Activated CD4-positive, alpha-beta T cell treated with anti-CD3 and anti-CD28 coated beads, Interleukin-2, amount 50 U/mL, for 1 hour (primary cell): ENCODE measurements at places on chromosomes 5 and 9.

DNA sequence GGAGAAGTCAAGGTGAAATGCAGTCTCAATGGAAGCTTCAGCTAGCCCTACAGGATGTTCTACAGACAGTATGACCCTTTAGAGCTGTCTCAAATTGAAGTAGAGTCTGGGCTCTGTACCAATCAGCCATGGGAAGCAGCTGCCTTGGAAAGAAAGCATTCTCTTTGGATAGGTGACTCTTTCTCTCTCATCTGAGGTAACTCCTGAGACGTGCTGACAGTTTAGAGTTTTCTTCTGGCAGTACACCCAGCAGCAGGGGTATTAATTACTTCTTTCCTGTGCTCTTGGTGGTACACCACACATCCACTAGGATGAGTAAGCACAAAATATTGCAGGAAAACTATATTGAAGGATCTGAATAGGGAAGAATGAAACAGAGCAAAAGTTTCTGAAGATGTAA lies 329.6 kb upstream of the RGMB start:
- no peak for DNase-seq

DNA sequence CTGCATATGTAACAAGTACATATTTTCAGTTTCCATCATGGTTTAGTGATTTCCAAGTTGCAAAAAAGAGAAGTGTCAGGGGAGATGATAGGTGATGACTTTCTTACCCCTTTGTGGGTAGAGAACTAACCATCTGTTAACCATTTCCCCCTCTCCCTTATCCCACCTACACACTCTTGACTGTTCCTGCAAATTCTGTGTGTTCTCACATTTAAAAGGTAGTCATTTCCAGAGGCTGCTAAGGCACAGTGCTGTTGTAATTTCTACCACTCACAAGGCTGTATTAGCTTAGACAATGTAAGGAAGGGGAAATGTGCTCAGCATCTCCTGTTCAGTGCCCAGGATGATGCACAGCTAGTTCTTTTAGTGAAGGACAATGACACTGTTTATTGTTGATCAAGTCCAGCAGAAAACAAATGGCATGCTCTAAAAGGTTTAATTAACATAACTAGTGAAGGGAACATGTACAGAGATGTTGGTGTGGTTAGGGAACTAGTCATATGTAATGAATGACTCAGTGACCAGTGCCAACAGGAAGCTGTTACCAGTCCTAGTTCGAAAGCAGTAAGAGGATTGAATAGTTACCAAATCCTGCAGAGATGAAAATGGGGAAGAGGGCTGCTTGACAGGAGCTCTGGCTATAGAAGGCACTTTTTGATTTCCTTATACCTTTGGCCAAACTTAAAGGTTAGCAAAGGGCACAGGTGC lies 165.1 kb downstream of the PLK2 start:
- DNase-seq, result no peak

- DNase-seq, result no peak
Observed at GRCh38 chr5:59126708-59127573, 544.1 kb downstream of the RAB3C start.

DNA sequence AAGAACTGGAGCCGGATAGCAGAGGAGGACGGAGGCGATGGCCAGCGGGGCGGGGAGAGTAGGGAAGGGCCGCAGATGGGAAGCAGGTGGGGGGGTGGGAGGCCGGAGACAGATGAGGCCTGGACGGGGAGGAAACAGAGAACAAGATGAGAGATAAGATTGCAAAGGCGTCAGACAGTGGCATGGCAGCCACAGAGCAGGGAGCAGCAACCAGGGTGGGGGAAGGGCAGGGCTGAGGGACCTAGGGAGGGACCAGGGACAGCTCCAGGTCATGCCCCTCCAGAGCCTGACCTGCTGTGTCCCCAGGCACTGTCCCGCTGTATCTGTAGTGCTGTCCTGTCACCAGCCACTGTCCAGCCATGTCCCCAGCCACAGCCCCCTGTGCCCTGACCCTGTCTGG lies 49.6 kb upstream of the LMX1B start:
- DNase-seq, result no peak

DNA sequence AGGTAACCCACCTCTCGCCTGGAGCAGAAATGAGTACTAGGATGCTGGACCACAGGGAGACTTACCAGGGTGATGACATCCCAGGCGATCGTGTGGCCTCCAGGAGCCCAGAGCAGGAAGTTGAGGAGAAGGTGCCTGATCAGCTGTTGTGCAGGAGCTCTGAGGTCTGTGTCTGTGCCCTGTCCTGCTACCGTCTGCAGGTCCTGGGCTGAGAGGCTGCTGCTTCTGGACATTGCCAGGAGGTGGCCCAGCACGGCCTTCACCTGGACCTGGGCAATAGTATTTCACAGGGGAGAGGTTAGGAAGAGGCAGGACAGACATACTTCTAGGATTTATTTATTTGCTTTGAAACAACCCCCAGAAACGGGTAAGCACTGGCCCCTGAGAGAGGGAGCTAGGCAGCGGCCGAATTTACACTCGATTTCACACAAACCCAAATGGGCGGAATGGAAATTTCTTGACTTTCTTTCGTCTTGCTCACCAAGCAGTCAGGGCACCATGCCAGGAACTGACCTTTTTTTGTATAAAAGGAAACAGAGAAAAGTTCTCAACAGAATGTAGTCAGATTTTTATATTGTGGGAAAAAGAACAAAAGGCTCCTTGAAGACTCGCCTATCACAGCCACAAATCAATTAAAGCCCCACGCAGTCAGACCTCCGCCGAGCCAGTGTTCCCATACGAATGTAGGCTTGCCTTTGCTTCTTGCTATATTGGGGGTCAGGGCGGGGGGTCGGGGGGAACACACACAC lies 210.3 kb downstream of the FANCC start:
- DNase-seq, result no peak

- DNase-seq, result no peak
Observed at GRCh38 chr9:78014776-78015175, 16.8 kb downstream of the GNAQ start.

GRCh38 chr5:145587710-145588109 lies 247.4 kb downstream of the PRELID2 start:
- DNase-seq, result no peak

GRCh38 chr5:139758510-139759075 lies 37.0 kb upstream of the PSD2 start:
- DNase-seq, result no peak

- no peak for DNase-seq
Observed at GRCh38 chr5:623531-623930, 11.4 kb downstream of the CEP72 start.

DNA sequence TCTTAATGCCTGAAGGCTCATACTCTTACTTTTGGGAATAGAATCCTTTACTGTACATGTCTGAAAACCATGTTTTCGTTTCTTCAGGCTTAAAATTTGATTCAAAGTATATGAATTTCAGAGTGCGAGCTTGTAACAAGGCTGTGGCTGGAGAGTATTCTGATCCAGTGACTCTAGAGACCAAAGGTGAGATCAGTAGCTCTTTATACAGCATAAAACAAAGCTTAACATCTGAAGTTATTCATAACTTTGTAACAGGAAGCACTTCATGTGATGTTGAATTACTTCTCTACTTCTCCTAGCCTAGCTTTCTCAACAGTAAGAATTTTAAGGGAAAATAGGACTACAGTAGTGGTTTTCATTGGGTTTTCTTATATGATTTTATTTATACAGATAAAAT lies 49.4 kb upstream of the FKTN start:
- DNase-seq, result no peak

GRCh38 chr5:10125116-10125515 lies 124.6 kb downstream of the ATPSCKMT start:
- DNase-seq, result no peak

GRCh38 chr9:136667940-136668760 lies 5.4 kb downstream of the EGFL7 start:
- no peak for DNase-seq

DNA sequence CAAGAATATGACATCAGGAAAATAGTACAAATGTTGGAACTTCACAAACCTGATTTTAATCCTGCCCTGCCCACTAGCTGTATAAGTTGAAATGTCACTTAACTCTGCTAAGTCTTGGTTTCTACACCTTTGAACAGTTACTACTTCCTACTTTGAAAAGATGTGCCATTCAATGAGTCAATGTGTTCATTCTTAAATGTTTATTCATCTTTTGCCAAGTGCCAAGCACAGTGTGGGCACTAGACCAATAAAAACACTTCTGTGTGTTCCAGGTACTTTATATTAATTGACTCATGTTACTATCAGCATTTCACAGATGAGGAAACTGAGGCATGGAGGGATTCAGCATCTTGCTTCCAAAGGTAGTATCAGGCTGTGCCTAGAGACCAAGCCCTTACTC lies 12.8 kb downstream of the PDCL start:
- no peak for DNase-seq

GRCh38 chr5:146399481-146399880 lies 47.7 kb upstream of the TCERG1 start:
- DNase-seq, result no peak

DNA sequence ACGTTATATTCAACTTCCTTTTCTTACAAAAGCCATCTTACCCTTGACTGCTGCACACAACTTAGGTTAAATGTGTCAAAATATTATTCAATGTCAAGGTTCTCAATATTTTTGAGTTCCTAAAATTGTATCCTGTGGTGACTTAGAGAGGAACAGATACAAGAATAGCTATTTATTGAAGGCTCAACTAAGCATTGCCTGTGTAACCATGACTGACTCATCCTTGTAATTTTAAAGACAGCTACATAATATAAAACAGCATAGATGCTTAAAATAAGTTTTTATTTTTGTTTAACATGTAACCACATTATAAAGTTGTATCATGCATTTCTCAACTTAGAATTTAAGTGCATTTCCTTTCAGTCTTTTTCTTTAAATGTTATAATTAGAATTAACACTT lies 312.9 kb upstream of the RGMB start:
- DNase-seq, result no peak

- no peak for DNase-seq
Observed at GRCh38 chr5:118060833-118061232, 927.5 kb downstream of the DTWD2 start.

DNA sequence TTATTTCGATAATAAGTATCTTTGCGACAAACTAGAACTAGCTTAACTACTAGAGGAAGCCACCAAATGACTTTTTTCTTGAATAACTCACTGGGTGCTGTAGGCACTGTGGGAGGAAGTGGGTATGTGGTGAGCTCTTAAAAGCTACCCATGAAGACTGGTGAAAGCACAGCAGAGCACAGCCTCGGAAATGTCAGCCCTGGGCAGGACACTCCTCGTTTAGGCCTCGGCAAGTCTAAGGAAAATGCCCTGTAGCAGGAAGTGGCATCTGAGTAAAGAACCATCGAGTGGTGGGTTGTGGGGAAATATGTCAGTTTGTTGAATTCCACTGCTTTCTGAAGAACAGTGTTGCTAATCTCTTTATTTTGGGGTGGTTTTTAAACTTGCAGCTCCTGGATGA lies 44.0 kb upstream of the NCS1 start:
- peak; percentile 67 for DNase-seq

DNA sequence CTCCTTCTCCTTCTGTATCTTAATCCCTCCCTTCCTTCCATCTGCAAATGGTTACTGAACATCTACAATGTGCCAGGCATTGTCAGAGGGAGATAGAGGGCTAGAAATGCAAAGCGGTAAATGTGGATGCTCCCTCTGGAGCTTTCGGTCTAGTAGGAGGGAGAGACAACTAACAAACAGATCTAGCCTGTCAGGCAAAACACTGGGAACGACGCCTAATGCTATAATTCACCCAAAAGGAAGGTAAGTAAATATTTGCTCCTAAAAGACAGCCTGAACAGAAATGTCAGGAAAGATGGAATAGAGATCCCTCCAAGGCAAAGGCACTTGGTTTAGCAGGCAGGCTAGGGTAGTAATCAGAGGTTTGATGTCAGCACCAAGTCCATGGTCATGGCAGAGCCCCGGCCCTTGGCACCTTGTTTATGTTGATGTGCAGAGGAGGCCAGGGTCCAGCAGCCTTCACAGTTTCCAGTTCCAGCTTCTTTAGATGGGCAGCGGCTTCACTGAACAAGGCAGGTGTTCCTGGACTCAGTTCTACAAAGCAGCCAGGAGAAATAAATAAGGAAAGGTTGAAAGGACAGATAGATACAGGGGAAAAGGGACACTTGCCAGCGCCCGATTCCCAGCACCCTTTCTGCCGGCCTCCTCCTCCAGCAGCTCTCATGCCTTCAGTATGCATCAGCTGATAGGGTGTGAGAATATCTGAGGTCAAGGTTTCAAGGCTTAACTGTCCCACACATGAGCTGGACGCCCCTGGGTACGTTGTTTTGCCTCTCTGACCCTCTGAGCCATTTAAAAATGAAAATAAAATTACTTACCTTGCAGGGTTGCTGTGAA lies 46.5 kb upstream of the FRRS1L start:
- no peak for DNase-seq

DNA sequence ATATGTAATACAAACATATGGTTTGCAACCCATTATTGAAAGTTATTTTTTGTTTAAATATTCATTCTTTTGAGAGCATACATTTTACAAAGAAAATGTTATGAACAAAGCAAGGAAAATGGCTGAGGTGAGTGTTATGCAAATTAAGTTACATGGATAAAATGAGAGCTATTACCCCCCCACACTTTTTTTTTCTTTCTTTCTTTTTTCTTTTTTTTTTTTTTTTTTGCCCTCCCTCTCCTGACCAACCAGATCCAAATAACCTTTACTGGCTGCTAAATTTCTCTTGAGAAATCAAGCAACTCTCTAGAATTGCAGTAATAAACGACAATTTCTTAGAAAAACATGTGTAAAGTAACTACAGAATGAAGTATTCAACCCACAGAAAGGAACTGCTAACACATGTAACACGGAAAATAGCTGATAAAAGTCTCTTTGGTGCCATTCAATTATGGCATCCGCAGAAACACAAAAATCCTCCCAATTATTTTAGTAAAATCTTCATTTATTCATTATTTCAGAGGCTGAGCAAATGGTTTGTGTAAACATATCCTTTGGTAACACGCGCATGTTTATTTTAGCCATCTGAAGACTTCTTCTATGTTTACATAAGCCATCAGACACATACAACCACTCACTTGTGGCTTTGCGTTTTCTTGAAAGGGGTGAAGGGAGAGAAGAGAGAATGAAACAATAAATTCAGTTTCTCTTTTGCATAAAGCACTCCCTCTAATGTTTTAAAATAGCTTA lies 216.1 kb downstream of the NFIB start:
- DNase-seq, result no peak

DNA sequence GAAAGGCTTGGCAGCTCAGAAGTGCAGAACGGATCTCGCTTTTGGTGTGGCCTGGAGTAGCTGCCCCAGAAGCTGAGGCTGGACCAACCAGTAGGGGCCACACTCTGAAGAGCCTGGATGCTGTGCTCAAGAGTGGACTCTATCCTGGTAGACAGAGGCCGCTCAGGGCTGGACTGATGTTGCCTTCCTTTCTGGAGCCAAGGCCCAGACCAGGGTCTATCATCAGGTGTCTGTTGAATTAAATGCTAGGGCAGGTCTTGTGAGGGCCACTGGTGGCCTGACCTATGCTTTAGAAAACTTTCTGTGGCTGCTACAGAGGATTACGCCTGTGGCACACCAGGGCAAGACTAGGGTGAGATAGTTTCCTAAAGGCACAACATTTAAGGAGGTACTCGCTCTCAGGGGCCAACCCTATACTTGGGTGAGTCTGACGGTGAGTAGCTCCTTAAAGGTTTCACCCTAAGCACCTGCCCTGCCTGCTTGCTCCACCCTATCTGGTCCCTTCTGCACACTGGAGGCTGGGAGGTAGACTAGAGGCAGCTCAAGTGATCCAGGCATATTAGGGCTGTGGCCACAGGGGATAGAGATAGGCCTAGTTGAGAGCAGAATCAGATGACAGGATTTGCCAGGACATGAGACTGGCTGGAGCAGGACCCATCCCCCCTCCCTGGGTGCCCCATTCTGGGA lies 9.8 kb upstream of the IRF1 start:
- DNase-seq, result peak; percentile 8

- no peak for DNase-seq
Observed at GRCh38 chr9:88421348-88421747, 33.1 kb downstream of the SPIN1 start.
